Osteoblast (primary cell): ENCODE measurements at places on chromosomes 2 and 18. TPM values are rescaled to one million over a fixed set of nuclear protein-coding genes. Genes with fewer than 3 reads are reported as not detected.
A peak's percentile ranks its signal among the peaks of the same experiment; 100 is the strongest.

DNA sequence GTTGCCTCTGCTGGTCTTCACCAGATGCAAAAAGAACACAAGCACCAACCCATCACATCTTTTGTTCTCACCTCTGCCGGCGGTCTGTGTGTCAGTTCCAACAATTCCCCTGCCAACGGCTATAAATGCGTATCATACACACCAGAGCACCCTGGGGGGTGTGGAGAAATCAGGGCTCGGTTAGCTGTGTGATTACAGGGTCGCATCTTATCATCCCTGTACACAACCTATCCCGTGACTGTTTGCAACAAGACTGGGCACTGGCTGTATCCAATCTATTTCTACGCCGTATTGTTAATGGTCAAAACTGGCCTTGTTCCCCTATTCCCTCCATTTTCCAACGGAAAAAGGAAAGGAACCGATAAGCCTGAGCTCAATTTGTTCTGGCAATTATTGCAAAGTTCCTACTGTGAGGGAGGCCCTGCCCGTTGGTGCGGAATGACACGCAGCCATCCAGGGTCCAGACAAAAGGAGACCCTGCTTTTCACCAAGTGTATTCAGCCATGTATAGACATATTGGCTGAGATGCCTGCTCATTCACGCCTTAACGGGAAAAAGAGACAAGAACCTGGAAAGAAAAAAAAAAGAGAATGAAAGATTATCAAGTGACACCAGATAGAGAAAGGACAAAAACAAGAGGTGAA is 136.9 kb downstream of the CDH20 start:
- no peak for DNase-seq
- no peak overlapping the region for H3K27ac ChIP-seq
- H3K4me1 ChIP-seq, result no peaks in the 10 kb centered on the region
- no peaks in the 10 kb centered on the region for H3K36me3 ChIP-seq
- H3K4me3 ChIP-seq, result no peak overlapping the region

The SULT1C4 gene
- total RNA-seq, result not detected in 2 replicates

DNA sequence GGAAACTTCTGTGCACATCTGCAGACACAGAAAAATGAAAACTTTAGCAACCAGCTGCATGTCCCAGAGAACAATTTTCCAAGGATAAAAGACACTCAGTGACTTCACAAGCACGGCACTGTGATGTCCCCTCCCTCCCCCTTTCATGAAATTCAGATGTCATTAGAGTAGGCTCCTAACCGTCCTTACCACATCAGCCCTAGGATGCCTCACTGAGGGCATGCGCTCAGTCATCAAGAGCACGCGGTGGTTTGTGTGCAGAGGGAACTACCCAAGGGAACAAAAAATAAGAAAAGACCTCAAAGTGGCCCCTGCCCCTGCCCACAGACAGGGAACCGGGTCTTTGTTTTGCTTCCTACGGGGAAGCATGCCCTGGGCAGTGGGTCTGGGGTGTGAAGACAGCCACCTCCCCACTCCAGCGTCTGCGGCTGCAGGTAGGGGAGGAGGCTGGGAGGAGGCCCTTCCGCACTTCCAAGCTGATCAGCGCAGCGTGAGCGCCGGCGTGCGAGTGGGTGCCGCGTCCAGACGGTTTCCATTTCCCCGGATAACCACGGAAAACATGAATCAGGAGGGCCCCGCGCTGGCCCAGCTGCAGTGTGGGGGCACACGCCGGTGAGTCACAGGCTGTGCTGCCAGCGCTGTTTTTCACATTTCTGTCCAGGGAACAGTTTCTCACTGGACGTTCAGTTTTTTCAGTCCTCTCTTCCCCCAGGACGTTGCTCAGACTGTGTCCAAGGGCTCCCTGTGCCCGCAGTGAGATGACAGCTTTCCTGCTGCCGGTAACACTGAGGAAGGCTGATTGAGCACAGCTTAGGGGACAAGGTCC is 70.6 kb downstream of the COPS8 start:
- peak overlapping the region; percentile 54 for H3K4me3 ChIP-seq
- H3K27me3 ChIP-seq, result no peaks in the 10 kb centered on the region
- H3K4me1 ChIP-seq, result peaks cover 29% of the 10 kb centered on the region
- peak; percentile 97 for DNase-seq
- H3K36me3 ChIP-seq, result no peaks in the 10 kb centered on the region

GRCh38 chr2:8996006-8996405 is 7.5 kb downstream of the MBOAT2 start:
- no peaks in the 10 kb centered on the region for H3K27me3 ChIP-seq
- H3K36me3 ChIP-seq, result no peaks in the 10 kb centered on the region
- DNase-seq, result no peak
- H3K4me1 ChIP-seq, result peaks cover 18% of the 10 kb centered on the region

The ASAP2 gene
- 56.0 and 66.2 TPM in 2 replicates for total RNA-seq

DNA sequence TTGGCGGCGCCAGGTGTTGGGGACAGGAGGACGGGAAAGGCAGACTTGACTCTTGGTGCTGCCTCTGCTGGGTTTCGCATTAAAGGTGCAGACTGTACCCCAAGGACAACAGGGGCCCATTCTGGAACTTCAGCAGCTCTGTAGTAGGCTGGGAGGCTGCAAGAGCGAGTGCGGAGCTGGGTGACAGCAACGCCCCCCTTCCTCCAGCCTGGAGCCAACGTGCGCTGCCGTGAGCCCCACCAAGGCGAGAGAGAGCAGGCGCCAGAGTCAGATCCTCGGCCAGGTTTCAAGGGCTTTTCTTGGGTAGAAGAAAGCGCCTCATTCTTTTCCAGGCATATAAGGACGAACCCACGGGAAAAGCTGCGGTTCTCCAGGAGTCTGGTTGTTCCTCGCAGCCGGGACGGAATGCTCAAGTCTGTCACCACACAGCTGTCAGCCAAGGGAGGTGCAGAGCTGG is 1.9 kb downstream of the DOK6 start:
- peaks cover 26% of the 10 kb centered on the region for H3K27me3 ChIP-seq
- no peaks in the 10 kb centered on the region for H3K4me1 ChIP-seq

DNA sequence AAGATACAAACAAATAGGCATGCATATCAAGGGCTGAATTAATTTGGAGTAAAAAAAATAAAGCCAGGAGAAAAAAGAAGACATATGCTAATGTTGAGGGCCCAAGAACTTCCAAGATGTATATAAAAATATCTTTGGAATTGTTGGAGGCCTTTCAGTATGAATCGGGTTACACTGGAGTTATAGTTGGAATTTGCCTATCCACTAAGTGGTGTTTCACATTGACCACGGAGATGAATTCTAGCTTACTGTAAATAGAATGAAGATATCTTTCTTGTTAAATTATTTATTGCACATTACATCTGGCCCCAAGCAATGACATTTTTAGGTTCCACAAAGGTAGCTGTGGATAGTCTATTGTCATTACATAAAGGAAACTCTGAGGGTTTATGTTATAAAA is 38.5 kb upstream of the TRIB2 start:
- no peaks in the 10 kb centered on the region for H3K27me3 ChIP-seq
- H3K27ac ChIP-seq, result no peak overlapping the region
- DNase-seq, result no peak
- H3K36me3 ChIP-seq, result no peaks in the 10 kb centered on the region

DNA sequence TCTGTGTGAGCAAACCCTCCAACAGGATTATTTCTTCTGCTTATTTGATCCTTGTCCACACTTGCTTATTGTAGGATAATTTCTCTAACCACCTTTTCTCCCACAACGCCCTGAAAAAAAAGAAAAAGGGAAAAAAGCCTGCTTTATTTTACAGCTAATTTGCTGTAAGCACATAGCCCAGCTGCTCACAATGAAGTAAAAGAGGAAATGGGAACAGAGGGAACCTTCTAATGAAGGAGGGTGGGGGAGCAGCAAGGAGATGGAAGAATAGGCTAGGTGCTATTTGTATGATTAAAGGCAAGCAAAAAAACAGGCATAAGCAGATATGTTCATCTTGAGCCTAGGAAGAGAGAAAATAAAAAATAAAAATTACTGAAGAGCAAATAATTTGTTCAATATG is 331.6 kb downstream of the TXNL1 start:
- H3K36me3 ChIP-seq, result no peaks in the 10 kb centered on the region
- H3K4me1 ChIP-seq, result no peaks in the 10 kb centered on the region
- no peak overlapping the region for H3K4me3 ChIP-seq

- no peak overlapping the region for H3K27ac ChIP-seq
- no peaks in the 10 kb centered on the region for H3K4me1 ChIP-seq
- no peak overlapping the region for H3K4me3 ChIP-seq
- no peaks in the 10 kb centered on the region for H3K27me3 ChIP-seq
- DNase-seq, result no peak
These were observed 359.5 kb downstream of the ZNF521 start for GRCh38 chr18:24992491-24992890.

- H3K27ac ChIP-seq, result no peak overlapping the region
- no peak for DNase-seq
- H3K4me3 ChIP-seq, result no peak overlapping the region
These were observed 19.5 kb downstream of the RELCH start for GRCh38 chr18:62206593-62206992.

The MYO3B gene
- total RNA-seq, result 0.29 and 0.36 TPM in 2 replicates

DNA sequence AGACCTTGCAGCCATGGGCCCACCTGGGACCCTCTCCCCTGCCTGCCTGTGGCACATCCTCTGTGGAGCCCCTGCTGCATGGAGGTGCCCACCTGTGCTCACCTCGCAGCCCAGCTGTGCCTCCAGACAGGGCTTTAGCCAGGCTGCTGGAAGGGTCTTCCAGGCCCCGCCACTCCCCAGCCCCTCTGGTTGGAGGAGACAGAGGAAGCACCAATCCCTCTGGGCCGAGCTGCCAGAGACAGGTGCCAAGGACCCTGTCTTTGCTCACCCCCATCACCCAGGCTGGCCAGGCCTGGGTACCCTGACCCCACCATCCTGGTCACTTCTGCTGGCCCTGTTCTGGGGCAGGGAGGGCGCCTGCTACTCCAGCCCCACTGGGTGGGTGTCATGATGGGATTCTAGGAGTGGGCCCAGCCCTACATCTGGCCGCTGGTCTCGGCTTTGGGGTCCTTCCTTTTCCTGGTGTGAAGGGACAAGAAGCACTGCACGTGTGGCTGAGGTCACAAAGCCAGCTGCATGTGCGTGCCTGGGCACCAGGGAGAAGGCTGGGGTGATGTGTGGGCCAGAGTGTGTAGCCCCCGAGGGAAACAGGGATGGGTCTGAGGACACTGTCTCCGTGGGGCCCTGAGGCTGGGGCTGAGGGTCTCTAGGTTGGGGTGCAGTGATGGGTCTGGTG is 9.3 kb upstream of the NEU4 start:
- peaks cover 36% of the 10 kb centered on the region for H3K27me3 ChIP-seq
- peak; percentile 72 for DNase-seq
- H3K4me1 ChIP-seq, result no peaks in the 10 kb centered on the region
- no peak overlapping the region for H3K4me3 ChIP-seq
- H3K27ac ChIP-seq, result no peak overlapping the region

- no peaks in the 10 kb centered on the region for H3K27me3 ChIP-seq
- no peaks in the 10 kb centered on the region for H3K36me3 ChIP-seq
- no peak overlapping the region for H3K27ac ChIP-seq
- H3K4me1 ChIP-seq, result no peaks in the 10 kb centered on the region
- no peak for DNase-seq
These were observed 34.5 kb downstream of the LYPD6 start for GRCh38 chr2:149364839-149365238.

GRCh38 chr18:9017905-9018227 is 84.6 kb upstream of the NDUFV2 start:
- H3K27ac ChIP-seq, result peak overlapping the region; percentile 93
- DNase-seq, result no peak
- peak overlapping the region; percentile 23 for H3K4me3 ChIP-seq
- H3K36me3 ChIP-seq, result no peaks in the 10 kb centered on the region
- H3K27me3 ChIP-seq, result no peaks in the 10 kb centered on the region
- peaks cover 25% of the 10 kb centered on the region for H3K4me1 ChIP-seq

DNA sequence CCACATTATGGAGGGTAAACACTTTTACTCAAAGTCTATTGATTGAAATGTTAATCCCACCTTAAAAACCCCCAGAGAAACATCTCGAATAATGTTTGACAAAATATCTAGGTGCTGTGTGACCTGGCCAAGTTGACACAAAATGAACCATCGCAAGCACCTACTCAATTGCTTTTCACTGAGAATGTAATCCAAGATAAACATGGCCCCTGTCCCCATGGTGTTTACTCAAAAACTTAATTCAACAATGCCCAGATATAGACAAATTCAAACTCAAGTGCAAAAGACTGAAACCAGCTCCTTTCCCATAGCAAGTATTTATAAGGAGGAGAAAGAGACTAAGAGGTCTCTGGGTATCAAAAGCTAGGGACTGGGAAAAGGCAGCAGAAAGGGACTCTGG is 15.0 kb upstream of the ACMSD start:
- H3K27me3 ChIP-seq, result no peaks in the 10 kb centered on the region
- H3K36me3 ChIP-seq, result no peaks in the 10 kb centered on the region
- H3K4me1 ChIP-seq, result peaks cover 9% of the 10 kb centered on the region
- H3K4me3 ChIP-seq, result no peak overlapping the region

DNA sequence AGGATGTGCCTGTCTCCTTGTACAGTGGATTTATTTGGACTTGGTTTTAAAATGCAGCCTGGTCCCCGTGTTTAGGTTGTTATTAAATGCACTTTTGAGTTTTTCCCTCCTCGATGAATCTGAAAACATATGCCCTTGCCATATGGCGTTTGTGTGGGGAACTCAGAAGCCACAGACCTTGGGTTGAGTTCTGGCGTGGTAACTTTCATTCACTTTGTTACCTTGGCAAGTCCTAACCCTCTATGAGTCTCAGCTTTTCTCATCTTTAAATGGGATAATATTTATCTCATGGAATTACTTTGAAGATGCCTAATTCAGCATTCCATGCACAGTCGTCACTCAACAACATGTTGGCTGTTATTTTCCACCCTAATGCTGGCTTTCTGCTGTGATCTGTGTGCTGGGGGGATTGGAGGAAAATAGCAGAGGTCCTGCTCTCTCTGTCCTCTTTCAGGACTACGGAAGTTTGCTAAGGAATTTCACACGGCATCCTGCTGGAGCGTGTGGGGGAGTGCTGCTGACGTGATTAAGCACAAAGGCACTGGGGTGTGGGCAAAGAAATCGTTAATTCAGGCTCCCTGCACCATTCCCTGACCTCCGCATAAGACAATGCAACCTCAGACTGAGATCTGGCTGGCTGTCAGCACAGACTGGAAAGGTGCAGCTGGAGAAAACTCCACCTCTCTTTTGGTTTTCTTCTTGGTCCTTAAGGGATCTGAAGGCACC is 61.7 kb downstream of the LDLRAD4 start:
- H3K4me3 ChIP-seq, result no peak overlapping the region
- H3K27ac ChIP-seq, result no peak overlapping the region
- H3K27me3 ChIP-seq, result no peaks in the 10 kb centered on the region
- no peak for DNase-seq

- H3K4me1 ChIP-seq, result no peaks in the 10 kb centered on the region
- H3K27me3 ChIP-seq, result no peaks in the 10 kb centered on the region
- no peak overlapping the region for H3K4me3 ChIP-seq
- no peak for DNase-seq
- H3K27ac ChIP-seq, result no peak overlapping the region
These were observed 132.2 kb downstream of the TDRD15 start for GRCh38 chr2:21256006-21256405.

DNA sequence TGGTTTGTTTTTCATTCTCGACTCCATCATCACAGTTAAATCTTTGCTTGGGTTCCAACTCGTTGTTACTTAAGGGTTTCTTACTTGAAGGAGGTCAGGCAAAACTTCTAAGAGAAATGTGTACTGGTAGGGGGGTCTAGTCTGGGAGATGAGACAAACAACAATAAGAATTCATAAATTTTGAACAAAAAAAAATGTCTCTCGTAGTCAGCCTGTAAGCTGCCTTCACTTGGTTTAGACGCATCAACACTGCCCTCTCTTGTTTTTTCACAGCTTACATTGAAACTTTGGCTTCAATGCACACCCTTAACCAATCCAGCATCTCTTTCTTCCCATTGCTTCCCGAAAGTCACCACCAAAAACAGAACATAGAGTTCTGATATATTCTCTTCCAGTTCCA is 576.4 kb upstream of the PIK3C3 start:
- no peaks in the 10 kb centered on the region for H3K4me1 ChIP-seq
- no peak overlapping the region for H3K27ac ChIP-seq
- no peaks in the 10 kb centered on the region for H3K27me3 ChIP-seq
- DNase-seq, result no peak

The C2orf80 gene
- total RNA-seq, result not detected in 2 replicates
